NCI-H526 treated with DMSO at 0.1 percent for 48 hours (cell line): ENCODE measurements at places on chromosomes 2 and 18.

- DNase-seq, result no peak
Measured at GRCh38 chr2:84938194-84938879, 32.6 kb upstream of the KCMF1 start.

- no peak for DNase-seq
Measured at GRCh38 chr2:152759290-152760072, 41.1 kb downstream of the ARL6IP6 start.

DNA sequence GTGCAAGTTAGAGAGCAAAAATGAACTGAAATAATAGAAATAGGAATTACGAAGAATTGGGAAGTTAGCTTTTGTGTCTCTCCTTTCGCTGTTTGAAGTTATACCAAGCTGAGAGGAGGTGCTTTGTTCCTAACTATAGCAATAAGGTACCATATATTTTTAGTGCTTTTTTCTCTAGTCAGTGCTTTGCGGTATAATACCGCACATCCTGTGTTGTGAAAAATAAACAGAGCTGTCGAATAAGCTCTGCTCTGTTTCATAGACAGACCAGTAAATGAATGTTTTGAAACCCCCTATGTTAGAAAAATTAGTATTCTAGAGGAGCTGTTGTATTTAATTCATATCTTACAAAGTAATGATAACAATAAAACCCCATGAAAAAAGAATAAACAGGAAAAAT, 130.8 kb downstream of the MAP4K4 start:
- DNase-seq, result no peak

- no peak for DNase-seq
Measured at GRCh38 chr2:146917431-146918042, 927.3 kb upstream of the ACVR2A start.

GRCh38 chr2:44825702-44826101, 115.8 kb upstream of the SIX3 start:
- no peak for DNase-seq

DNA sequence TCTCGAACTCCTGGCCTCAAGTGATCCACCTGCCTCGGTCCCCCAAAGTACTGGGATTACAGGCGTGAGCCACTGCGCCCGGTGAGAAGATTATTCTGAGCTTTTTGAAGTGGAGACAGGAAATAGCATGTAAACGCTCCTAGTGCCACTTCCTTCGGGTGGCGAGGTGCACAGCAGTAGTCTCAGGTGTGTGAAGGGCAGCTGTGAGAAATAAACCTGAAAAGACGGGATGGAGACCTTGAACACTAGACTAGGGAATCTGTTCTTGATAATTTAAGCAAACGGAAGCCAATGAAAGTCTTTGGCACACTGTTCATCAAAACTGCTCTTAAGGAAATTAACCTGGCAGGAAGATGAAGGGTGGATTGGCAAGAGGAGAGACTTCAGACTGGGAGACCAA, 439 bp upstream of the PLEKHH2 start:
- no peak for DNase-seq

GRCh38 chr2:196618661-196619060, 20.9 kb upstream of the CCDC150 start:
- DNase-seq, result no peak

DNA sequence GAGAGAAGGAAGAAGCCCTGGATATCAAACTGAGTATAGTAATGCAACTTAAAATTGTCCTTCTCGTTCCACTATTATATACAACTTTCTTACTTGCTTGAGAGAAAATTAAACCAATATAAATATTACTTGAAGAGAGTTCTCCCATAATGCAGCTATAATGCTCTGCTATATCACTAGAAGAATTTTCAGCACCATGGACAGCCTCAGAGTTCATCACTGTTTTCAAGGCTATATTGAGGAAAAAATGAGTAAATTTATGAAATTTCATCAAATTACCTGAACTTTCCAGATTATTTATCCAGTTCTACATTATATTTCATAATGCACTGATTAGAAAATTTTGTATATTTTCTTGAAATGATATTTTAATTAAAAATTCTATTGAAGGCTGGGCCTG, 1053.5 kb upstream of the FAM98A start:
- DNase-seq, result no peak

- no peak for DNase-seq
Measured at GRCh38 chr2:150020221-150020620, 432.6 kb upstream of the MMADHC start.

DNA sequence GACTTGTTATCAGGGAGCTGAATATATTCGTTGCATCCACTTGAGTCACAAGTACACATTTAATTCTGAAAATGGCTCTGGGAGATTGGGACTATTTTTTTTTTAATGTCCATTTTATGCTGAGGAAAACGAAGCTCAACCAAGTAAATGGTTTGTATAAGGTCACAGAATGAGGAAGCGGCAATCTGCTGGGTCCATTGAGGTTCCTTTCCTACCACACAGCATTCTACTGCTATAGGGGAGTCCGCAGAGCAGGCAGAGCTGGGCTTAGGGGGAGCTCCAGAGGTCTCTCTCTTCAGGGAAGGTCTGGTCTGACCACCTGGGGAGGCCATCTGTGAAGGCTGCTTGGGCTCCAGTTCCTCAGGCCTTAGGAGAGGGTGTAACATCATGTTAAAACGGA, 77.9 kb downstream of the MCFD2 start:
- no peak for DNase-seq

DNA sequence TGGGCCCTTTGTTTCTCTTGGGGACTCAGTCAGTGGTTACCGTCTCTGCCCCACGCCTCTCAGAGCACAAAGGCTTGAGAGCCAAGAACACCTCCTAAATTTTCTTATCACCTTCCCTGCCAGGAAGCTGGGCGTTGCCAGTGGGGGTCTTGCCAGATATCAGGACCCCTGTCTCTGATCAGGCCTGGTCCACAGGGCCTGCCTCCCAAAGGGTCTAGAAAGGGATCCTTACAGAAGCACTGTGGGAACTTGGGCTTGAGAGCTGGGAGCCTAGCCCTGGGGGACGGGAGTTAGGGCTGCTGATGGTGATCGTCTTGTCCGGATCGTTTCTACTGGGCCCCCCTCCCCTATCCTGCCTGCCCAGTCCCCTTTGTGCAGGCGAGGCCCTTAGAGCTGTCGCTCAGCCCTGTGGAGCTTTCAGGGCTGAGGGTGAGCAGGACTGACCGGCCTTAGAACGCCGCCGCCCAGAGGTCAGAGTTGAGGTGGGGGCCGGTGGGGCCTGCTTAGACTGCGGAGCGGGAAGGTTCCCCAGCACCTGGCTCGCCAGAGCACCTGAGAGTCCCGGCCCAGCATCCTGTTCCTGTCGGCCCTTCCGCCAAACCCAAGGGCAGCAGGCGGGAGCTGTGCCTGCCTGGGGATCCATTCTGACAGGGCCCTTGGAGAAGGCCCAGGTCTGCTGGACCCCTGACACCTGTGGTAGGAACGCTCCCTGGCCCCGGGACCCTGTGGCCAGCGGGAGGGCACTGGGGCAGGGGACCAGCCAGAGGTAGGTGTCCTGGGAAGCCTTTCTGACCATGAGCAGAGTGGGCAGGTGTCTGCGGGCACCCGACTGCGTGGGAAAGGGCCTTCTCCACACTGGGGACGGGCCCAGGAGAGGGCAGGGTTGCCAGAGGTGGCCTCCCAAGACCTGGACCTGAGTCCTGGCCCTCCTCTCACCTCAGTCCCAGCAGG, 956 bp downstream of the ESPNL start:
- DNase-seq, result no peak

DNA sequence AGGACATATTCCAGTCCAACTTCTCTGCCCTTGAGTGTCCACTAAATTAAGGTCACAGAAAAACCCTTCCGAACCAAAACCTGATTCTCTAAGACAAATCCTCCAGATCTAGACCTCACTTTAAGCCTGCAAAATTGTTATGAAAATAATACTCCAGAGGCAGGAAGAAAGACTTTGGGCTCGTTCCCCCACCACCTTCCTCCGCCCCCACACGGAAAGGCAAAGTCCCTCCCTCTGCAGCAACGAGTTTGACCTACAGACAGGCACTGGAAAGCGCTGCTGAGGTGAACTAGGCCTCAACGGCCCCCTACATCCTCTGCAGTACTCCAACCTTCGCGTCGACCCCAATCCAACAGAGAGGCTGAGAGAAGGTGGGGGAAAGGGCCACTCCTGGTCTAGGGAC, 808 bp downstream of the ATP5MC3 start:
- DNase-seq, result peak; percentile 55

DNA sequence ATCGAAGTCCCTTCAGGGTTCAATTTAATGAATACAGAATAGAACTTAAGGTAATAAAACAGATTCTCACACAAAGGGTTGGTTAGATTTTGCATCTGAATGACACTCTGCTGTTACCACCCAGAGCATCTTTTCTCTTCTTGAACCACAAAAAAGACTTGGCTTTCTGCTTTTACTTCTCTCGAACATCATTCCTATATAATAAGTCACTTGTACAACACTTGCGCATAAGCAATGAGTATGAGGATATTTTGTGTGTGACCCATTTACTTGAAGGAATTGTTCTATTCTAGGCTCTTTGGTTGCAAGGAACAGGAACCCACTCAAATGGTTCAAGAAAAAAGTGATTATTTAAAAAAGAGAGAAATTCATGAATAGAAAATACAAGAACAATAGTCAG, 126.2 kb downstream of the NUP35 start:
- DNase-seq, result no peak

- no peak for DNase-seq
Measured at GRCh38 chr2:56743807-56744206, 560.0 kb downstream of the CCDC85A start.

GRCh38 chr2:174397773-174398172, 2.2 kb downstream of the SCRN3 start:
- no peak for DNase-seq

GRCh38 chr2:69285379-69285894, 101.6 kb downstream of the GFPT1 start:
- no peak for DNase-seq
